ENCODE measurements at places on chromosomes 2 and 18. TPM values are rescaled to one million over a fixed set of nuclear protein-coding genes. Genes with fewer than 3 reads are reported as not detected.

Gene HAAO
- 0.89 TPM for total RNA-seq

Gene STPG4
- not detected for total RNA-seq

Gene RGPD3
- not detected for total RNA-seq

Gene TYMS
- total RNA-seq: 8.7 TPM

DNA sequence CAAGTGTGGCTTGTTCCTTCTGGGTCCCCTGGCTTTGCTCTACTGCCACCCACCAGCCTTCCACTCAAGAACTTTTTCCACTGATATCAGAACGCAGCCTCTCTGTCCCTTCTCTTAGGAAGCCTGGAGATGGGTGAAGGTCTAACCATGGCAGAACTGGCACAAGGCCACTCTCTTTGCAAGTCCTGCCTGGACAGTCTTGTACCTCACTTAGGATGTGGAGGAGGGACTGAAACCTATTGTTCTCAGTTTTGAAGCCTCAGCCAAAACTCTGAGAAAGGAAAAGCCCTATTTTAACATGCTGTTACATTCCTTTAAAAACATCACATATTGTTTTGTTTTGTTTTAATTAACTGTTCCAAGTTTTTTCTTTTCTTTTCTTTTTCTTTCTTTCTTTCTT lies 58.9 kb upstream of the NCOA1 start:
- no peaks in the 10 kb centered on the region for H3K36me3 ChIP-seq
- H3K4me1 ChIP-seq: peaks cover 21% of the 10 kb centered on the region
- DNase-seq: no peak
- no peak overlapping the region for H3K4me3 ChIP-seq
- no peaks in the 10 kb centered on the region for H3K27me3 ChIP-seq

GRCh38 chr2:147051814-147052213 lies 793.0 kb upstream of the ACVR2A start:
- DNase-seq: no peak
- H3K27ac ChIP-seq: no peak overlapping the region
- H3K27me3 ChIP-seq: no peaks in the 10 kb centered on the region
- H3K4me3 ChIP-seq: no peak overlapping the region
- no peaks in the 10 kb centered on the region for H3K36me3 ChIP-seq

DNA sequence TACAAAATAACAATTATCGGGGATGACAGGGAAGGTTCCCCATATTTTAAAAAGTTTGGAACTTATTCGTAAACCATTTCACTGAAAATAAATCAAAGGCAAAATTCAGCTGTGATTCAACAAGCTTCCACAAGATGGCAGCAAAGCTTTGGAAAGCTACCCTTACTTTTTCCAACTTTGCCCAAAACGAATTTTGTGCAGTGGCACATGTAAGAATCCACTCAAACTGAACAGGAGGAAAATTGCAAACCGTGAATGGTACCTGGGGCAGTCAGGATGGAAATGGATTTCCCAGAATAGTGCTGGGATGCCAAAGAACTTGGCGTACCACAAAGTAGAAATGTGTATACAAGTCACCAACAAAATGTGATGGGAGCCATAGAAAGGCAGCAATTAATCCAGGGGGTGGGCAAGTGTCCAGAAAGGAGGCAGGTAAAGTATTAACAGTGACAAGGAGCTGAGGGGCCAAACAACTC lies 10.7 kb downstream of the RPL31 start:
- no peak overlapping the region for H3K4me3 ChIP-seq
- H3K4me1 ChIP-seq: peaks cover 8% of the 10 kb centered on the region
- peak; percentile 73 for DNase-seq
- H3K27ac ChIP-seq: no peak overlapping the region
- peaks cover 59% of the 10 kb centered on the region for H3K36me3 ChIP-seq

- DNase-seq: no peak
- H3K36me3 ChIP-seq: no peaks in the 10 kb centered on the region
- no peaks in the 10 kb centered on the region for H3K4me1 ChIP-seq
- no peak overlapping the region for H3K4me3 ChIP-seq
- no peaks in the 10 kb centered on the region for H3K27me3 ChIP-seq
Measured at GRCh38 chr2:40851661-40852060, 399.8 kb upstream of the SLC8A1 start.

- no peaks in the 10 kb centered on the region for H3K36me3 ChIP-seq
- no peak for DNase-seq
- no peaks in the 10 kb centered on the region for H3K4me1 ChIP-seq
- no peak overlapping the region for H3K4me3 ChIP-seq
Measured at GRCh38 chr2:105635564-105635963, 109.1 kb upstream of the NCK2 start.

- no peak overlapping the region for H3K4me3 ChIP-seq
- H3K4me1 ChIP-seq: peaks cover 8% of the 10 kb centered on the region
- H3K27ac ChIP-seq: no peak overlapping the region
- DNase-seq: no peak
- H3K27me3 ChIP-seq: peaks cover 25% of the 10 kb centered on the region
- no peaks in the 10 kb centered on the region for H3K36me3 ChIP-seq
Measured at GRCh38 chr2:236511266-236511665, 58.4 kb upstream of the ACKR3 start.

- H3K27me3 ChIP-seq: no peaks in the 10 kb centered on the region
- H3K36me3 ChIP-seq: no peaks in the 10 kb centered on the region
- H3K4me3 ChIP-seq: no peak overlapping the region
- no peak overlapping the region for H3K27ac ChIP-seq
Measured at GRCh38 chr2:147989809-147990403, 30.6 kb downstream of the ORC4 start.

- H3K4me1 ChIP-seq: peaks cover 32% of the 10 kb centered on the region
- H3K27ac ChIP-seq: no peak overlapping the region
- no peak for DNase-seq
- no peaks in the 10 kb centered on the region for H3K27me3 ChIP-seq
- H3K36me3 ChIP-seq: peaks cover 14% of the 10 kb centered on the region
- H3K4me3 ChIP-seq: no peak overlapping the region
Measured at GRCh38 chr2:128279009-128279408, 39.7 kb downstream of the HS6ST1 start.

All from stomach (tissue), 19 donors.